ENCODE measurements at places on chromosomes 7 and 10.

- no peak for DNase-seq
Observed at GRCh38 chr10:112304267-112304859, 21.2 kb downstream of the TECTB start.

DNA sequence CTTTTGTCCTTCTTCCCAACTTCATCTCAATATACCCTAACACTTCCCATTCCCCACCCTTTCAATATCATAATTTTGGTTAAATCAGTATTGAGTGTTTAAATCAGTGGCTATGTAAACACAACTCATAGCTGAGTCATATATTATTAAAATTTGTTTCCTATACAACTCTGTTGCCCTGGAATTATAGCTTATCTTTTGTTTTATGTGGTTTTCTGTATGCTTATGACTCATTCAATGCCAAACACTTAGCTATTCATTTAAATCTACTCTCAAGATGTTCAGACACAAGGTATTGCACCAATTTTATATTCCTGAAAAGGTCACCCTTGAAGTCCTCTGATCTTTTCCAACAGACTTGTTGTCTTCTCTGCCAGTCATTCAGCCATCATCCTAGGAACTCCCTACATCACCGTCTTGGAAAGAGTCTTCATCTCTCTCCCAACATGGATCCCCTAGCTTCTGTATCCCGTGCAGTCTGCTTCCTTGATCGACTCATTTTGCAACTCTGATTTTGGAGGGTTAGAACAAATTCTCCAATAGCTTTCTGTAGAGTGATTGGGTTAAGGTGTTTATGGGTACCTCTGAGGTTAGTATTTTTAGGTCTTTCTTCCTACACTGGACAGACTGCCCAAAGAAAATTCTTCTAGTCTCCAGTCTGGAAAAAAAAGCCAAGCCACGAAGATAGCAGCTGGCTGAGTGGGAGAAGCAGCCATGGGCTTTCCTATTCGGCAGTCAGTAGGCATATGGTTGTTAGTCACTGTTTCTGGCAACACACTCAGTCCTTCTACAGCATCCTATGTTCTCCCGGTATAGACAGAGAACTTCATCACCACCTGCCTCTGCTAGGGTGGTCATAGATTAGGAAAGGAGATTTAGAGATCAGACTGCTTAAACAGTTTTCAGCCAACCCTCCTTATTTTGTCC, 102.1 kb downstream of the CRPPA start:
- no peak for DNase-seq

DNA sequence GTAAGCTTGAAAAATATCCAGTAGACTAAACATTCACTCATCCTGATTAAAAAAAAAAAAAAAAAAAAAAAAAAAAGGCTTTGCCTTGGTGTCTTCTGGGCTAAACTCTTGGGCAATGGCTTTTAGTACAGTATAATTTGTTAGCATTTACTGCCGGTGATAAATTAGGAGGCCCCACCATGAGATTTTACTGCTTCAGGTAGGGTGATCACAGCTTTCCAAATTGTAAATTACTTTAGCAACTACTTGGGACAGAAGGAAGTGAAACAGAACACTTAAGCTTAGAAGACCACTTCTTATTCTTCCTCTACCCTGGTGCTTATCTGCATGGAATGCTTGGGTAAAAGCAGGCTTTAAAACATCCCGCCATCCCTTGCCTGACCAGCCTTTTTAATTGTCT, 152.1 kb downstream of the HIBADH start:
- DNase-seq: no peak

DNA sequence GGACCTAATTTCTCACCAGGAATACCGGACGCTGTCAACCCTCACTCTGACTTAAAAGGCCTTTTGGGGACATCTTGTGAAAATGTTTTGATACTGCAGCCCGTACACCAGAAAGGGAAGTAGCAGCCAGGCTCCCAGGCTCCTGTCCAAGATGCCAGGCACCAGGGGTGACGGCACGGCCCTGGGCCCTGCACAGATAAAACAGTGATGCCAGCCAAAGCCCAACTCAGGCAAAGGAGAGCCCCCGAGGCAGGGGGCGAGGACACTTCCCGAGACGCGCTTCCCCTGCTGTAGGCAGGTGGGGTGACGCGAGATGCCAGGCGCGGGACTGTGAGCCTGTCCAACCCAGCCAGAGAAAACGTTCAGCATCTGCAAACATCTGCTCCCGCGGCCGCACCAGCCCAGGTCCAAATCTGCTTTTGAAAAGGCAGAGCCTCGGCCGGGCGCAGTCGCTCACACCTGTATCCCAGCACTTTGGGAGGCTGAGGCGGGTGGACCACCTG, 15.7 kb downstream of the ZFAND2A start:
- DNase-seq: no peak

DNA sequence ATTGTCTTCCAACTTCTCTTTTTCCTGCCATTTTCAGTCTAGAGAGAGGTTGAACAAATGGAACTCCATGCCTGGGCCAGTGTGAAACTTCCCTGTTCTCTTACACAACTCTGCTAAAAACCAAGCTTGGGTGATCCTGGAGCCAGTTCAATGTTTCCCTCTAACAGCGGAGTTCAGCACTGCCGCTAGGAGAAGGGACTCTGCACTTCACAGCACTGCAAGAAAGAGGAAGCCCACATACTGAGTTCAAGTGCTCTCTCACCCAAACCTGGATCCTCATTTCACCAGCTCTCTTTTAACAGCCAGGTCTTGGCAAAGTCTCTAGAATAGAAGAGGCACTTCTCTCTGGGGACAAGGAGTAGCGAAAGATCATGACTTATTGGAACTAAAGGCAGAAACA, 18.8 kb downstream of the FOXI2 start:
- no peak for DNase-seq

DNA sequence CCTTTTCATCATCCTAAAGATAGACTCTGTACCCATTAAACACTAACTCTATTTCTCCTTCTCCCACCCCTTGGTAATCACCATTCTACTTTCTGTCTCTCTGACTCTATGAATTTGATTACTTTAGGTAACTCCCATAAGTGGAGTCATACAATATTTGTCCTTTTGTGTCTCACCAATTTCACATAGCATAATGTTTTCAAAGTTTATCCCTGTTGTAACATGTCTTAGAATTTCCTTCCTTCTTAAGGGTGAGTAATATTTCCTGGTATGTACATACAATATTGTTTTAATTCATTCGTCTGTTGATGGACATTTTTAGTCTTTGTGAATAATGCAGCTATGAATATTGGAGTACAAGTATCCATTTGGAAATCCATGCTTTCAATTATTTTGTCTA, 50.9 kb upstream of the CDCA7L start:
- DNase-seq: no peak

DNA sequence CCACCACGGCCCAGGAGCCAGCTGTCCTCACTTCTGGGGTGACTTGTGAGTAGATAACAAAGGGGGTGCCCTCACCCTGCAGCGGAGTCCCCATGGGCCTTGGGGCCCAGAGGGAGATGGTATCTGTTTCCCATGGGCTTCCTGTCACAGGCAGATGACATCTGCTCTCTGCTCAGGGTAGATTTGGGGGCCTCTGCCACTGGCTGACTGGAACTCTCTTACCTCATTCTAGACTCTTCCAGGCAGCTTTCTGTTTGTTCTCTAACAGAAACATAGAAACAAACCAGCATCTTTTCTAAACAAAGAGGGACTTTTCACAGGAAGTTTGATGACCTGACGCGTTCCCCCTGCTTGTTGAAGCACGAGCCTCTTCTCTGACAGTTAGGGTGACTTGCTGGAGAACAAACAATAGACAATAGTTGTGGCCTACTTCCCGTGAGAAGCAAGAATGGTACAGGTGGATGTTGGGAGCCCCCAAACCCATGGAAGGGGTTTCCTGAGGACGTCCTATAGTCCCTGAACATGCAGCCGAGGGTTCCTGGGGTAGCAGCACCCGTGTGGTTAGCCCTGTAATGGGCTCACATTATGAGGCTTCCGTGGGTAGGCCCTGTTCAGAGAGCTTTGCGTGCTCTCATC, 61.6 kb downstream of the GRK5 start:
- DNase-seq: no peak

- DNase-seq: no peak
Observed at GRCh38 chr7:156034397-156034796, 222.1 kb upstream of the SHH start.

DNA sequence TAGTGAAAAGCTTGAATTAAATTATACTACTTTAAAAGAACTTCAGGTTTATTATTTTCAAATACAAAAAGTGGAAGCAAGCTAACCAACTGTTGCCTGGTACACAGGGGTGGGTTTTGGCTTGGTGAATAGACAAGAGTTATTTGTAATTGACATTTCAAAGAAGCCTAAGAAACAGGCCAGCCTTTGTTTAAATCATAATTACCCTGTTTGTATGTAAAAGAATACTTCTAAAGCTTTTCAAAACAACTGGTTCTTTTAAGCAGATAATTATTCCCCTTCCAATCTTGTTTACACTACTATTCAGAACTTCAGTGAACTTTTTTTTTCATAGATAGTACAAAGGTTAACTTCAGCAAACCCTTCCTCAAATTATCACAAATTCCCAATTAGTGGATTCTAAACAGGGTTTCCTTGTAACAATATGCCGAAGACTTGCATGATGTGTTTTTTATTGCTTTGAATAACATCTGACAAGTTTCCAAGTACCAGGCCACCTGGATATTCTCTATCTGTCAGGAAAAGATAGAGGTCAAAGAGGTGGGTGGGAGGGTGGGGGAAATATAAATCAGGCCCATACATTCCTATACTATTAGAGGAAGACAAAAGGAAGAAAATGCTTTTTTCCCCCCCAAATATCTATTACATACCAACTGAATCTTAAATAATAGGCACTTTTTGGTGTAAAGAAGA, 20.4 kb downstream of the SSMEM1 start:
- DNase-seq: no peak

DNA sequence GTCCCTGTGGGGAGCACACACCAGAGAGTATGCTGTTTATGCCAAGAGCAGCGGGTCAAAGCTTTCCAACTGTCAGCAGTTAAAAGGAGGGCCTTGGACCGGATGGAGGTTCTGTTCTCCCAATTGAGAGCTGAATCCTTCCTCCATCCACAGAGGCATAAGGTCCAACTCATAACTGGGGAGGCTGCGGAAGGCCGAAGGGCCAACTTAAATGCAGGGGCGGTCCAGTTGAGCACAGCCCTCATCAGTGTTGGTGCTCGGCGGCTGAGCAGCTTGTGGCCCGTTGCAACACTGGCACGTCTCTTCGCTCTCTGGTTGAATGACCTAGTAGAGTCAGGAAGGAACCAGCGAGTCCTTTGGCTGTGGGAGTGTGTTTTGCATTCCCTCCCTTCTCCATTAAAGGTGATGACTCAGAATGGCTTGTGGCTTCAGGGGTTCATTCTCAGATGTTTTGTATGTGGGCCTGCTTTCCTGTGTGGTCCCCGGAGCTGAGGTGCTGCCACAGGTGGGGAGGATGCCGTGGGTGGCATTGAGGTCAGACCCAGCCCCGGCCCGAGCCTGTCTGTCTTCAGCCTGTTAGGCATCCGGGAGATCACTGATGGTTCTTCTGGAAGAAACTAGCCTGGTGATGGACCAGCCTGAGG, 44.8 kb upstream of the DMBT1 start:
- DNase-seq: no peak

- no peak for DNase-seq
Observed at GRCh38 chr10:131653554-131654470, 247.0 kb upstream of the PPP2R2D start.

DNA sequence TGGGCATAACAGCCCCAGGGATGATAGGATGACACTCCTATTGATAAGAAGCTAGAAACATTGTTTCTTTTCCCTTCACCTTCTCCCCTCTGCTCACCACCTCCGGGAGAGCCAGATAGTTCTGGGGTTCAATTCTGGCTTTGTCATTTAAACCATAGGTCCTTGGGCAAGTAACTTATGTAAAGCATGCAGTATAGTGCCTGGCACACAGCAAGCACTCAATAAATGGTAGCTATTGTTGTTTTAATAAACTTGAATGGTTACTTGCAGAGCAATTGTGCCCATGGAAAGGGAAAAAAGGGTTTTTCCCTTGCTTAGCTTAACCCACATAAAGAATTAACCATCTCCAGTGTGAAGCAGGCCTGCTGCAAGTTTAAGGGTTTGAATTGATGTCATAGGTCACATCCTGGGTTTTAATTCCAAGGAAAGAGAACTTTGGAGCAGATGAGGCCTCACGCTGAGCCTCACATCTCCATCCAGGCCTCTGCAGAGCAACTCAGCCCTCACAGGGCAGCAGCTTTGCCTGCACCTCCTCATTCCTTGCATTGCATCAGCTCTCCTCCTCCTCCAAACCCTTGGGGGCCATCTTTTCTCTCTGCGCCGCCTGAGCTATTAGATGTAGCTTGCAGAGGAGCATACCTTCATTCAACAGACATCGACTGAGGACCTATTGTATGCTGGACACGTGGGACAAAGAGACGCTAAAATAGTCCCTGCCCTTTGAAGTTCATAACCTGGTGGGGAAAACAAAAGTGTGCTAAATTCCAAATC, 22.9 kb downstream of the ZNF775 start:
- DNase-seq: no peak

GRCh38 chr10:86041116-86041515, 325.5 kb downstream of the GRID1 start:
- no peak for DNase-seq

GRCh38 chr7:50801907-50802306, 19.2 kb upstream of the GRB10 start:
- no peak for DNase-seq

- no peak for DNase-seq
Observed at GRCh38 chr7:76063114-76063513, 15.2 kb downstream of the MDH2 start.

DNA sequence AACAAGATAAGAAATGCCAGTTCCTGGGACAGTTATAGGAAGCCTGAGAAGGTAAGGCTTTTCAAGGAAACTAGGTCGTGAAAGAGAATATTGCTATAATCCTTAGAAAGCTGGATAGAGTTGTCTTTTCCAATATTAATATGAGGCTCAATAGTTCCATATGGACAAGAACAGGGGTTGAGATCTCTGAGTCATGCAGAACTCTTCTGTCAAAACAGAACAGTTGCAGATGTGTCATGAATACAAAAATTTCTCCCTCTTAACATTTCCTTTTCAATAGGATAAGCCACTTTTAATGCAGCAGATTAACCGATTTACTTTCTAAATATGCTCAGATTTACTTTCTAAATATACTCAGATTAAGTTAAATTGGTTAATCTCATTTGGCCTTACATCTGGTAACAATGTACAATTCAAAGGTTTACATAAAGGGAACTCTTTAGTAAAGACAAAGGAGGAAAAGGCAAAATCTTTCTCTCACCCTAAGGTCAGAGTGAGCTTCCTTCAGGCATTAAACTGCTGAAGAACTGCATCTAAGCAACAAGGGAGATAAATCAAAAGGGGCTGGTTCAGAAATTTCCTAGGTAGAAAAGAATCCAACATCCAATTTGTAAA, 104.7 kb upstream of the PCDH15 start:
- no peak for DNase-seq

DNA sequence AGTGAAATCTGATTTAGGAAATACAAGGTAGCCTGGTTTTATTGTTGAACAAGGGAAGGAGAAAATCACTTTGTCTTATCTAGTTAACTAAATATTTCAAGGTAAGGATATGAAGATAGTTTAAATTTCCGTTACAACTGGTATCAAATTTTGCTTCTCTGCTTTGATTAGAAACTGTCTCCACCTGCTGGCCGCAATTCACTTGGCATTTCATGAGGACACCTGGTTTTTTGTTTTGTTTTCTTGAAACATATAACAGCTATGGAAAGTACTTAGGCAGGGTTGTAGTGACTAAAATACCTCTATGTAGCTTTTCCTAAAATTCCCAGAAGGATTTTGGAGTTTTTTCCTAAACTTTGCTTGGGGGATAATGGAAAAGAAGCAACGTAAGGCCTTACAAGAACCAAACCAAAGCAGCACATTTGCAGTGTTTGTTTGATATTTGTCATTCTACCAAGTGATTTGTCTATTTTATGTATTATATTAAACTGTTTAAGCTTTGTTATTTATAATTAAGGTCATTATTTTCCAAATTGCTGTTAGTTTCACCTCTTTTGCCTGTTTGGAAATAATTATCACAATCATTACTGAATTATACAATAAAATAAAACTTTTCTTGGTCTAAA, 73.6 kb downstream of the AHCYL2 start:
- peak; percentile 22 for DNase-seq

Data from right renal pelvis (tissue), 4 donors.